Stimulated activated CD4-positive, alpha-beta T cell treated with anti-CD3 and anti-CD28 coated beads, TNF-alpha, amount 100 ng/mL, for 1 hour (primary cell): ENCODE measurements at places on chromosomes 1 and 21.

GRCh38 chr1:172533513-172534151 is 682 bp downstream of the SUCO start:
- DNase-seq: peak; percentile 3

DNA sequence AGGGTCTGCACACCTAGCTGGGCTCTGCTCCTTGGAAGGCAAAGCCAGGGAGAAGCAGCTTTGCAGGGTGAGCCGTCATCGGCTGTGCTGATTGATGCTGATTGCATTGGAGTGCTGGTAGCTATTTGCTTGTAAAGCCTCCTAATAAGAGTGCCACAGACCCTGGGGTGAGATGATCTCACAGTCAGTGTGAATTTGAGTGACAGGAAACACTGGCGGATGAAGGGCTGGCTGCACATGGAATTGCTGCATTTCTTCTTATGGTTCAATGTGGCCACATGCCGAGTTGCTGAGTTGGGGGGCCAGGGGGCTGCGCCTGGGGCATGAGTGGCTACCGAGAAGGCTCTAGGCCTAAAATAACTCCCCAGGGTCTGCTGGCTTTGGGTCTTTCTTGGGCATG is 138.2 kb upstream of the CACNA1E start:
- no peak for DNase-seq

- no peak for DNase-seq
These were observed 15.2 kb upstream of the HMCN1 start for GRCh38 chr1:185719021-185719420.

DNA sequence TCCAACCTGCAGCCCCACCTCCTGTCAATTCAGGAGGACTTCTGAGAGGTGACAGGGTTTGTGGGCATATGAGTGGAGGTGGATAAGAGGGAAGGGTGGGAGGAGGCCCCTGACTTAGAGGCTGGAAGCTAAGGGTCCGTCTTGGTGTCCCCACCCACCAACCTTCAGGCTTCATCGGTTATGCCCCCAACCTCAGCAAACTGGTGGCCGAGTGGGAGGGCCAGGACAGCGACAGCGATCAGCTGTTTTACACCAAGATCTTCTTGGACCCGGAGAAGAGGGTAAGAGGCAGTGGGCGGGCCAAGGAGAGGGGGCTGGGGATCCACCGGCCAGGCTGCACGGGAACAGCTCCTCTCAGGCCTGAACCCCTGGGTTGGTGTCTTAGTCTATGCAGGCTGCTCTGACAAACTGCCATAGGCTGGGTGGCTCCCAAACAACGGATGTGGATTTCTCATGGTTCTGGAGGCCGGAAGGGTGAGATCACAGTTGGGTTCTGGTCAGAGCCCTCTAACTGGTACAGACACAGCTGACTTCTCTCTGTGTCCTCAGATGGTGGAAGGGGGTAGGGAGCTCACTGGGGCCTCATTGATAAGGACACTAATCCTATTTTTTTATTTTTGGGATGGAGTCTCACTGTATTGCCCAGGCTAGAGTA is 18.1 kb downstream of the PLOD1 start:
- no peak for DNase-seq

- DNase-seq: no peak
These were observed 92.1 kb downstream of the MAB21L3 start for GRCh38 chr1:116203181-116203723.
